ENCODE measurements at places on chromosomes 7 and 10. TPM values are rescaled to one million over a fixed set of nuclear protein-coding genes. Genes with fewer than 3 reads are reported as not detected.
A peak's percentile ranks its signal among the peaks of the same experiment; 100 is the strongest.

Gene SFRP5
- total RNA-seq: 8.7 TPM

Gene STOX1
- total RNA-seq: 0.33 TPM

GRCh38 chr10:15344876-15345285 lies 26.2 kb downstream of the FAM171A1 start:
- no peaks in the 10 kb centered on the region for H3K27me3 ChIP-seq
- DNase-seq: no peak
- H3K4me3 ChIP-seq: no peak overlapping the region
- H3K4me1 ChIP-seq: peaks cover 36% of the 10 kb centered on the region
- peak overlapping the region; percentile 73 for H3K27ac ChIP-seq
- H3K36me3 ChIP-seq: no peaks in the 10 kb centered on the region

DNA sequence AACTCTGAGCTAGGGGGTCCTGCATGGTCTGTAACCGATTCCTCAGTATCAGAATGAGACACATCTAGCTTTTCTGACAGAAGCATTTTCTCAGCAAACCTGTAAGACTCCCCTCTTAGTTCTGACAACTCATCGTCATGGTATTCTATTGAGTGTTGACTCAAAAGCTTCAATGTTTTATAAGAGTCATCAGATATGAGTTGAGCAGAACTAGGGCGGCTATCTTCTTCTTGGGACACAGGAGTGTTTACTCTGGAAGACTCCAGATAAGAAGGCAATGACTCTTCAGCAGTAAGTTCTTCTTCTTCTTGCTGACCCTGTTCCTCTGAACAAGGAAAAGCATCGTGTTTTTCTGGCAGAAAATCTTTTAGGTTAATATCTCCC lies 167.0 kb upstream of the CCDC6 start:
- H3K36me3 ChIP-seq: peaks cover 47% of the 10 kb centered on the region
- no peak overlapping the region for H3K4me3 ChIP-seq
- DNase-seq: no peak
- no peaks in the 10 kb centered on the region for H3K27me3 ChIP-seq

DNA sequence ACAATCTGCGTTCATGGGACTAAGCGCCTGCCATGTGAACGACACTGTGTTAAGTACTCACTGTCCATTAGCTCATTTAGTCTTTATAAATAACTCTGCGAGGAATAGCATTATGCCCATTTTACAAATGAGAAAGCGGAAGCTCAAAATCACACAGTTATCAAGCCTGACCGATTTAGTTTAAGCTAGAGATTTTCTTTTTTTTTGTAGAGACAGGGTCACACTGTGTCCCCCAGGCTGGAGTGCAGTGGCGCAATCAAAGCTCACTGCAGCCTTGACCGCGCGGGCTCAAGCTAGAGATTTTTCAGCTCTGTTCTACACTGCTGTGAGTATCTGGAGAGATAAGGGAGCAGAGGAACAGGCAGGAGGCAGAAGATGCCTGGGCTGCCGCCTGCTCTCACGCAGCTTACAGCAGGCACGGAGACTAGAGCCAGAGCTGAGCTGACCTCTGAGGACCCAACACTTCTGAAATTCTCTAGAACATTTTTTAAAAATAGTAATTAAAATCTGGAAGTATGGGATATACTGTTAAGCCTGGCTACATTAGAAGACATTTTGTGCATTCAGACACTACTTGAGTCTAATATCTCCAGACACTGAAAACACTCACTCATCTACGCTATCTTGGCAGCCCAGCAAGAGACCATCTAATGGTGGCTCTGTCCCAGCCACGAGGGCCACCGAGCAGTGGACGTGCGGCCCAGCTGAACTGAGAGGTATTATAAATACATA lies 38.7 kb downstream of the GNA12 start:
- H3K4me1 ChIP-seq: peaks cover 91% of the 10 kb centered on the region
- no peaks in the 10 kb centered on the region for H3K27me3 ChIP-seq
- H3K4me3 ChIP-seq: peak overlapping the region; percentile 39
- H3K27ac ChIP-seq: peak overlapping the region; percentile 86
- H3K36me3 ChIP-seq: no peaks in the 10 kb centered on the region
- DNase-seq: peak; percentile 57

GRCh38 chr7:81956520-81956919 lies 186.7 kb upstream of the HGF start:
- H3K36me3 ChIP-seq: no peaks in the 10 kb centered on the region
- no peak for DNase-seq
- no peak overlapping the region for H3K27ac ChIP-seq
- no peaks in the 10 kb centered on the region for H3K27me3 ChIP-seq

DNA sequence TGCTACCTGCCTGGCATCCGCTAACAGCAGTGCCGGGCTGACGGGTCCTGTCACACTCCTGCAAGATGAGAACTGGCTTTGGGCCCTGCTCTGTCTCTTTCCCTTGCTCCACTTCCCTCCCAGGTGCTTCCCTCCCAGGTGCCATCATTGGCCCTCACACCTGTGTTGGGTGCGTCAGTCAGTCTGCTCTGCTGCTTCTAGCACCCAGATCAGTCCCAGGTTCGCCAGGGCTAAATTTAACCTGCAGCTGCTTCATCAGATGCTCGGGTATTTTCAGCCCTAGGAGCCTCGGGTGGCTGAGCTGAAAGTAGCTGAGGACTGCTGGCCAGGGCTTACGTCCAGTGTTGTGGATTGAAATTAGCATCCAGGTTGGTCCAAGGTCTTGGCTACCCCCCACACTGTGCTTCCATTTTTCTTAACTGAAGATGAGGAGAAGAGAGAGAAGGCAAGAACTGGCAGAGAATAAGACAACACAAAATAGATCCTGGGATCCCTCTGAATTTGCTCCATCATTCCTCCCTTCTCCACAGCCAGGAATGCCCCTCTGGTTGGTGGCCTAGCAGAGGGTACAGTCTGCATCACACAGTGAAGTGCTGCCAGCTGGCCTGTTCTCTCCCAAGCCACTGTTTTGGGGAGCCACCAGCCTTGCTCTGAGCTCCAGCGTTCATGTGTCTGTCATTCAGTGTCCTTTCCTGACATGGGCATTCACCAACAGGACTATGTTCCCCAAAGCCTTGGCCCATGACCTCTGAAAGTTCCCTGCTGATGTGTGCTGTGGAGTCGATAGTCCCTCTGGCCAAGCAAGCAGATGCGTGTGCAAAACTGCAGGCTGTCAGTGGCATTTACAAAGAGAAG lies 65.9 kb upstream of the SYPL1 start:
- no peak overlapping the region for H3K4me3 ChIP-seq
- H3K27me3 ChIP-seq: no peaks in the 10 kb centered on the region
- H3K27ac ChIP-seq: peak overlapping the region; percentile 77
- peak; percentile 36 for DNase-seq
- no peaks in the 10 kb centered on the region for H3K36me3 ChIP-seq

DNA sequence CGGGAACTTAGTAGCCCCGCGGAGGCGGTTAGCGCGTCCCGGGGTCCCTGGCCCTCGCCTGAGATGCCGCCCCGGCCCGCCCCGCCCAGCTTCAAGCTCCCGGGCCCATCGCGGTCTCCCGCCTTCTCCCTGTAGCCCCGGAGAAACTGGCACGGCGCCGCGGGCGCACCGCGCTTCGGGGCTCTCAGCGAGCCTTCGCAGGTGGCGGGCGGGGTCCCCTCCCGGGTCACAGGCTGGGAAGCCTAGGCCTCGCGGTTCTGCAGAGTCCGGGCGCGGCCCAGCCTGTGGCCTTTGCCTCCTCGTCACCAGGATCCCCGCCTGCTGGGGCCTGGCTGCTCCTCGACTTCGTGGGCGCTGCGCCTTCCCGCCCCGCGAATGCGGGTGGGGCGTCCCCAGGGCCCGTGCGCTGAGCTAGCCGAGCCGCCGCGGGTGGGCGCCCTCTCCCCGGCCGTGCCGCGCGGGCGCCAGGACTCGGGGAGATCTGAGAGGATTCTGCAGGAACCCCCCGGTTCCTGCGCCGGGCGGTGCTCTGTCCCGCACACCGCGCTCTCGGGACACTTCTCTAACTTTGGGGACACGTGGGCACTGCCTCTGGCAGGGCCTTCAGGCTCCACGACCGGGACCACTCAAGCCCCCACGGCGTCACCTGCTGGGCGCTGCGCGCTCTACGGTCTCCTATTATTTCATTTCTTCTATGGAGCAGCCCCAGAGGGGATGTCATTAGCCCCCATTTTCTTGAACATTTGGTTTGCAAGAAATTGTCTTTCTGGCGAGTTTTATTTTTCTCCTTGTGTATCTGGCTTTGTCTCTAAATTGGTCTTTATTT lies 682 bp upstream of the RGS10 start:
- H3K4me1 ChIP-seq: peaks cover 22% of the 10 kb centered on the region
- H3K36me3 ChIP-seq: no peaks in the 10 kb centered on the region
- DNase-seq: peak; percentile 61
- peak overlapping the region; percentile 79 for H3K4me3 ChIP-seq
- peak overlapping the region; percentile 65 for H3K27ac ChIP-seq

- peaks cover 40% of the 10 kb centered on the region for H3K36me3 ChIP-seq
- H3K4me3 ChIP-seq: no peak overlapping the region
- peaks cover 12% of the 10 kb centered on the region for H3K4me1 ChIP-seq
- no peak overlapping the region for H3K27ac ChIP-seq
- H3K27me3 ChIP-seq: no peaks in the 10 kb centered on the region
These were observed 25.4 kb downstream of the PDGFA start for GRCh38 chr7:494259-494687.

GRCh38 chr10:98076086-98076485 lies 45.7 kb upstream of the CRTAC1 start:
- no peak overlapping the region for H3K27ac ChIP-seq
- no peak for DNase-seq
- peaks cover 38% of the 10 kb centered on the region for H3K27me3 ChIP-seq
- no peaks in the 10 kb centered on the region for H3K4me1 ChIP-seq

GRCh38 chr7:151790095-151790829 lies 86.7 kb downstream of the PRKAG2 start:
- H3K4me3 ChIP-seq: no peak overlapping the region
- DNase-seq: no peak

GRCh38 chr7:88111140-88111743 lies 108.6 kb downstream of the SRI start:
- no peak for DNase-seq
- H3K27me3 ChIP-seq: no peaks in the 10 kb centered on the region
- H3K4me1 ChIP-seq: peaks cover 23% of the 10 kb centered on the region
- H3K4me3 ChIP-seq: no peak overlapping the region
- no peak overlapping the region for H3K27ac ChIP-seq
- no peaks in the 10 kb centered on the region for H3K36me3 ChIP-seq

DNA sequence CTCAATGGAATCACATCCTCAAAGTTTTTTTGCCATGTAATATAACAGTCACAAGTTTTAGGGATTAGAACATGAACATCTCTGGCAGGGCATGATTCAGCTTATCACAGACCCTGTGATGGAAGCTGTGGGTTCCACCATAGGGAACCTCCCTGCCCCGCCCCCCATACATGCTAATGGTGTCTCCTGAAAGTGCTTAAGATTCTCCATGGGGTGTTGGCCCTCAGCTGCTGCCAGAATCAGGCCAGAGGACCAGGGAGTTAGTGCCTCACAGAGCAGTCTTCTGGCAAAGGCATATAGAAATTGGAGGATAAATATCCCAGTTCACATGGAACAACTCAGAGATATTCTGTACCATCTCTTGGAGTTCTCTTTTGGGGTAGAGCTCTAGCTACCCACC lies 119.4 kb downstream of the RAB11FIP2 start:
- no peak overlapping the region for H3K4me3 ChIP-seq
- no peak overlapping the region for H3K27ac ChIP-seq
- peaks cover 19% of the 10 kb centered on the region for H3K27me3 ChIP-seq
- no peaks in the 10 kb centered on the region for H3K4me1 ChIP-seq

- peaks cover 96% of the 10 kb centered on the region for H3K4me1 ChIP-seq
- H3K27ac ChIP-seq: peak overlapping the region; percentile 84
- peaks cover 58% of the 10 kb centered on the region for H3K36me3 ChIP-seq
- no peak overlapping the region for H3K4me3 ChIP-seq
- DNase-seq: no peak
- peaks cover 10% of the 10 kb centered on the region for H3K27me3 ChIP-seq
These were observed 36.0 kb downstream of the NRAP start for GRCh38 chr10:113627836-113628235.

- peaks cover 7% of the 10 kb centered on the region for H3K36me3 ChIP-seq
- H3K4me3 ChIP-seq: peak overlapping the region; percentile 38
- no peaks in the 10 kb centered on the region for H3K27me3 ChIP-seq
These were observed 107.5 kb downstream of the DOCK1 start for GRCh38 chr10:127012769-127013152.

GRCh38 chr7:78151229-78151628 lies 352.7 kb downstream of the PHTF2 start:
- DNase-seq: no peak
- H3K27me3 ChIP-seq: no peaks in the 10 kb centered on the region
- no peaks in the 10 kb centered on the region for H3K36me3 ChIP-seq
- no peak overlapping the region for H3K4me3 ChIP-seq
- H3K27ac ChIP-seq: no peak overlapping the region
